Activated CD4-positive, alpha-beta T cell treated with anti-CD3 and anti-CD28 coated beads, Interleukin-2, amount 10 ng/mL, durations not matched to agents 24 days and 14 days (primary cell): ENCODE measurements at places on chromosomes 13 and 19. TPM values are rescaled to one million over a fixed set of nuclear protein-coding genes. Genes with fewer than 3 reads are reported as not detected.

DNA sequence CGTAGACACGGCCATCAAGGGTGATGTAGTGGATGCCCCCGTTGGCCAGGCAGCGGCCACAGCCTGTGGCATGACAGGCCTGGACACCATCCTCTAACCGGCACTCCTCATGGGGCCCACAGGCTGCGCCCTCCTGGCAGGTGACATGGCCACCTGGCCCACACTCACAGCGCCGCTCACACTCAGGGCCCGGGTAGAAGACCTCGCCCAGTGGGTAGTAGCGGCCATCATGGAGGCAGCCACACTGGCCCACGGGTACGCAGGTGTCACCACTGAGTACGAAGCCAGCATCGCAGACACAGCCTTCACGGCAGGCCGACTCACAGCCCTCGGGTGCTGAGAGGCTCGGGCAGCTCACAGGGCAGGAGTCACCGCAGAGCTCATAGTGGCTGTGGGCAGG lies 27.2 kb upstream of the FBL start:
- H3K36me3 ChIP-seq: no peaks in the 10 kb centered on the region
- H3K4me3 ChIP-seq: no peak overlapping the region
- H3K27me3 ChIP-seq: no peaks in the 10 kb centered on the region
- no peaks in the 10 kb centered on the region for H3K4me1 ChIP-seq

DNA sequence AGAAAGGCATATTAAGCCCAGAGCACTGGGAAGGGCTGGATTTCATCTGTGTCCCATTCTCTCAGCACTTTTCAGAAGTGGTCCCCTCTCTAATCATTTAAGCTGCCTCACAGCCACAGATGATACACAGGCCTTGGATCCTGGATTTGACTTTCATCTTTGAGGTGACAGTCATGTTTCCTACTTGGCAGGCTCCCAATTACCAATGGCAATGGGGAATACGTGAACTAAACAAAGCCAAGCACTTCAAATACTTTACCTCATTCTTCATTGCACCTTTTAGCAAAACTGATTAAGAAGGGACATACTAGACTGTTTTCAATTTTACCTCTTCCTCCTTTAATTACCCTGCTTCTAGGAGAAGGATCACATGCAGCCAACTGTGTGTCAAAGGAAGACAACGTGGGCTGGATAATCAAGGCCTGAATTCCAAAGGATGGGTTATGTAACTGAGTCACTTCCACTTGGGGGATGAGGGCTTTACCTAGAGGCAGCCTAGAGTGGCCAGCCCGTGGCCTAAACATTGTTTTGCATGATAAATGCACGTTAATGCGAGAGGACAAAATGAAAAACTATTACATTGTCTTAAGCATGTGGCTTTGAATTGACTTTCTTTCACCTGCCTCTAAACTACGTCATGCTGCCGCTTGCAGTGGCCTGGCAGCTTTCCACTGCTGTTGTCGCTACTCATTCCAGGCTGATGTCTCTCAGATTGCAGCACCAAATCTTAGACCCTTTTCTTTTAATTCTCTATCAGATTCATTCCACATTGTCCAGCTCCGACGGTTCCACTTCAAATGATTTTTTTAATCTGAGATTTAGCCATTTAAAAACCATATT lies 95.0 kb downstream of the KCTD12 start:
- H3K27ac ChIP-seq: no peak overlapping the region
- DNase-seq: no peak
- no peaks in the 10 kb centered on the region for H3K4me1 ChIP-seq
- no peaks in the 10 kb centered on the region for H3K36me3 ChIP-seq

Gene NCR1
- not detected in 2 replicates for total RNA-seq

Gene ZNF43
- total RNA-seq: 30.3 and 33.3 TPM in 2 replicates

DNA sequence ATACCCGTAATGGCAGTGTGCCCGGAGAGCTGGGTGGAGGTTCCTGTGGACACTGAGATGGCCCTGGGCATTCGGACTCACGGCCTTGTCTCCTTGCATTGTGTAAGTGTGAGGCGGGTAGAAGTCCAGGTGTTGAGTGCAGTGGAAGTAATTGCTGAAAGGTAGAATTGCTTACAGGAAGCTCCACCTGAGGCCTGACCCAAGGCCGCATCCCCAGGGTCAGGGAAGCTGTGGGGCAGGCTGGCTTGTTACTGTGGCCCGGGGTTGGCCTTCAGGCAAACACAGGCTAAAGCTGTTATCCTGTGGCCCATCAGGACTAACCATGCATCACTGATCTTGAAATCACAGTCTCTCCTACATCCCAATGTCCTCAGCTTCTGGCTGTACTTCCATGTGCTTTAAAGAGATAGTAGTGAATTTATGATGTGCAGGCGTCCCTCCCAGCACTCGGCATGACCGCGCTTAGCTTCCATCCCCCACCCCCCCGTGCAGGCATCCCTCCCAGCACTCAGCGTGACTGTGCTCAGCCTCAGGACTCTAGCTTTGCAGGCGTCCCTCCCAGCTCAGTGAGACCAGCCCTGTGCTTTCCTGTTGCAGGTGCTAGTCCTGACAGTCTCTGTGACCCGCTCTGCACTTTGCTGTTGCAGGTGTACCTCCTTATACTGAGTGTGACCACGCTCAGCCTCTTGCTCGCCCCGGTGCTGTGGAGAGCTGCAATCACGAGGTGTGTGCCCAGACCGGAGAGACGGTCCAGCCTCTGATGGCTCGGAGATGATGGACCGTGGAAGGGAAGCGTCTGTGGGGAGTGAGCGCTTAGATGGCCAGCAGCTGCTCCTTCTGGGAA lies 35.6 kb upstream of the TFDP1 start:
- H3K36me3 ChIP-seq: peaks cover 2% of the 10 kb centered on the region
- no peaks in the 10 kb centered on the region for H3K4me1 ChIP-seq
- H3K27ac ChIP-seq: no peak overlapping the region
- no peak for DNase-seq

GRCh38 chr19:4134351-4134750 lies 10.4 kb upstream of the MAP2K2 start:
- H3K27me3 ChIP-seq: peaks cover 4% of the 10 kb centered on the region
- no peak for DNase-seq
- H3K36me3 ChIP-seq: no peaks in the 10 kb centered on the region
- no peak overlapping the region for H3K4me3 ChIP-seq
- H3K4me1 ChIP-seq: no peaks in the 10 kb centered on the region

GRCh38 chr19:17553256-17553655 lies 2.2 kb upstream of the COLGALT1 start:
- DNase-seq: no peak

- no peaks in the 10 kb centered on the region for H3K36me3 ChIP-seq
- H3K4me1 ChIP-seq: no peaks in the 10 kb centered on the region
- no peaks in the 10 kb centered on the region for H3K27me3 ChIP-seq
- DNase-seq: no peak
- H3K27ac ChIP-seq: no peak overlapping the region
- H3K4me3 ChIP-seq: no peak overlapping the region
Measured at GRCh38 chr13:113096052-113096744, 9.4 kb upstream of the F7 start.

Gene S1PR4
- 41.8 and 43.7 TPM in 2 replicates for total RNA-seq

DNA sequence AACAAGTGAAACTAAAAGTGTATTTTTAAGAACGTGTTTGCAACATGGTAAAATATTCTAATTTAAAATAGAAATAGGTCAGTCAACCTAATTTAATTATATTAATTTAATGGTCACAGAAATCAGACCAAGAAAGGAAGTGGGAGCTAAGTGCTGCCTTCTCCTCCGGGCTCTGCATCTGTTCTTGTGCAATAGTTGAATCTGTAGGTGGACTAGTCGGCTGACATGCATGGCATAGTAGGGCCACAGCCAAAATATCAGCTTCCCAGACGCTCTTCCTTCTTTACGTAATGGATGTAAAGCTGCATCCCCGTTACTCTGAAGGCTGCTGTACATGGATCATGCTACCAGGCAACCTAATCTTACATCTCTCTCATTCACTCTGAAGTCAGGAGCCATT lies 47.3 kb downstream of the COL4A1 start:
- H3K4me3 ChIP-seq: no peak overlapping the region
- DNase-seq: no peak
- no peak overlapping the region for H3K27ac ChIP-seq

Gene CYP2S1
- total RNA-seq: 0.70 and 1.0 TPM in 2 replicates

Gene GNG8
- total RNA-seq: 13.3 and 14.1 TPM in 2 replicates

Gene ADGRE1
- total RNA-seq: 3.8 and 4.3 TPM in 2 replicates

- peaks cover 22% of the 10 kb centered on the region for H3K4me1 ChIP-seq
- peak within 1 kb of the TSS; percentile 94 for H3K4me3 ChIP-seq
- H3K36me3 ChIP-seq: peaks cover 10% of the 10 kb centered on the region
Measured at GRCh38 chr19:1173845-1174809, at the start of gene SBNO2. SBNO2 (minus strand) TSS chr19:1174268; CDS start chr19:1154276, 19,992 bp downstream.

DNA sequence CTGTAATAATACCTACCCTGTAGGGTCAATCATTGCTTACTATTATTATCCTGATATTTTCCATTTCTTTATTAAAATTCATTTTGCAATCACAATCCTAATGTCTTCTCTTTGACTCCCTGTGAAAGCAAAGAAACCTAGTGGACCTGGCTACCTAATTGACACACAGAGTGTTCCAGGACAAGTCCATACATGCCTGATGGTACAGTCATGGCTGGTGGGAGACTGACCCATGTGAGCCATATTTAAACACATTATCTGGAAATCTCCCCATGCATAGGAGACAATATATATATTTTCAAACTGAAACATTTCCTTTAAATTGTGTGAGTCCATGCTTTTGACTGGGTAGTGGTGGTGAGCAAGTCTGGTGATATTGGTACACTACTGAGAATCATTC lies 230.6 kb upstream of the DACH1 start:
- no peak overlapping the region for H3K27ac ChIP-seq
- no peak for DNase-seq
- no peaks in the 10 kb centered on the region for H3K27me3 ChIP-seq
- no peaks in the 10 kb centered on the region for H3K4me1 ChIP-seq
- no peaks in the 10 kb centered on the region for H3K36me3 ChIP-seq
- no peak overlapping the region for H3K4me3 ChIP-seq

Gene CDX2
- not detected in 2 replicates for total RNA-seq

Gene TCF3
- 147 and 154 TPM in 2 replicates for total RNA-seq

Gene SPTBN4
- 0.36 and 0.51 TPM in 2 replicates for total RNA-seq

GRCh38 chr13:26476782-26477142 lies 80.7 kb upstream of the WASF3 start:
- peaks cover 3% of the 10 kb centered on the region for H3K27me3 ChIP-seq
- peak overlapping the region; percentile 55 for H3K4me3 ChIP-seq
- peak overlapping the region; percentile 34 for H3K27ac ChIP-seq
- DNase-seq: no peak
- H3K36me3 ChIP-seq: no peaks in the 10 kb centered on the region

DNA sequence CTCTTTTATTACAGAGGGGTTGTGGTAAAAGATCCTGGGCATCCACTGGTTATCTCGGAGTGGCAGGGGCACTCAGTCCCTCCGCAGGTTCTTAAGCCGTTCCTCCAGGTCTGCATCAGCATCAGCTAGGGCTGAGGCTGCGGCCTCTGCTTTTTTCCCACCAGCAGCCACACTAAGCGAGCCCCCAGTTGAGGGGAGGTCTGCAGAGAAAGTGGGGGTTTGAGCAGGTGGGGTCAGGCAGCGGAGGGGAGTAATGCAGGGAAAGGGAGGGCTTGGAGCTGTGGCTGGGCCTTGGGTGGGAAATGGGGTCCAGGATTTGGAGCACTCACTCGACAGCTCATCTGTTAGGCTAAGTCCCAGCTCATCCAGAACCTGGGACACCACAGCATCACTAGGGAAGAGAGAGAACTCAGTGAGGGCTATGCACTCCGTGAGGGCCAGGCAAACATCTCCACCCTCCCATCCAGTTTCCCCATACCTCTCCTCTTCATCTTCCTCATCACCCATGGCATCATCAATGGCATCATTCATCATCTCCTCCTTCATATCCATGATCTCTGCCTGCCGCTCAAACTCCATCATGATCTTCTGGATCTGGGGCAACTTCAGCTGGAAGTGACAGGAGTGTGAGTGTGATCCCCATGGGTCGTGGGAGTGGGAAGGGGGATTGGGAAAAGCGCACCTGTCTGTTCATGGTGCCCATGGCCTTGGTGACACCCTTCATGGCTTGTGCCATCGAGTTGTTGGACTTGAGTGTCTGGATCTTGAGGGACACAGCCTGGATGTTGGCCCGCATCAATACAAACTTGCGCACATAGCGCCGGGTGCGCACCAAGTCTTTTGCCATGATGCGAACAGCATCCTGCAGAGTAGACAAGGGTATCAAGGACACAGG lies 3.1 kb downstream of the CHMP2A start:
- H3K4me1 ChIP-seq: peaks cover 39% of the 10 kb centered on the region
- peaks cover 81% of the 10 kb centered on the region for H3K36me3 ChIP-seq
- H3K27me3 ChIP-seq: no peaks in the 10 kb centered on the region
- peak overlapping the region; percentile 10 for H3K27ac ChIP-seq

GRCh38 chr13:25062479-25062878 lies 33.5 kb upstream of the PABPC3 start:
- H3K27me3 ChIP-seq: peaks cover 17% of the 10 kb centered on the region
- H3K4me1 ChIP-seq: no peaks in the 10 kb centered on the region
- H3K4me3 ChIP-seq: no peak overlapping the region

- no peak overlapping the region for H3K27ac ChIP-seq
- DNase-seq: no peak
- H3K4me3 ChIP-seq: no peak overlapping the region
- H3K27me3 ChIP-seq: no peaks in the 10 kb centered on the region
- H3K4me1 ChIP-seq: no peaks in the 10 kb centered on the region
Measured at GRCh38 chr13:104385404-104385803, 1319.2 kb upstream of the SLC10A2 start.

DNA sequence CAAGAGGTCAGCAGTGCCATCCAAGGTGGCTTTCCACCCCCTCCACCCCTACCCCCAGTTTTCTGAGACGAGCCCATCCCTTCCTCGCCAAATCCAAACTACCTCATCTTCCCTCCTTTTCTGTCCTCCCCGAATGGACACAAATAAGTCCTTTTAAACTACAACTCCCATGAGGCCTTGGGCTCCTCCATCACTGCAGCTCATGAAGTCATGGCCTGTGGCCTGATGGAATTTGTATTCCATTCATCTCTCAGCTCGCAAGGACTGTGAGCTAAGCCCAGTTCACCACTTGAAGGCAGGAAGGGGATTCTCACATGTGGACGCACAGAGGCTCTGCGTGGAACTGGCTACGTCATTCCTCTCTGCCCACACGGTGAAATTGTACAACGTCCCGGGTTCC lies 12.5 kb downstream of the PTPRH start:
- no peaks in the 10 kb centered on the region for H3K36me3 ChIP-seq
- peaks cover 4% of the 10 kb centered on the region for H3K27me3 ChIP-seq
- no peak overlapping the region for H3K27ac ChIP-seq
- H3K4me3 ChIP-seq: no peak overlapping the region

Gene MYBPC2
- total RNA-seq: 0.12 and 0.26 TPM in 2 replicates

Gene TEX101
- total RNA-seq: not detected in 2 replicates

Gene ZNF418
- 1.2 and 1.5 TPM in 2 replicates for total RNA-seq

Gene ERICH6B
- total RNA-seq: not detected in 2 replicates

- H3K4me1 ChIP-seq: peaks cover 44% of the 10 kb centered on the region
- H3K27ac ChIP-seq: peak overlapping the region; percentile 97
- no peak for DNase-seq
- peak overlapping the region; percentile 92 for H3K4me3 ChIP-seq
- H3K36me3 ChIP-seq: peaks cover 31% of the 10 kb centered on the region
- H3K27me3 ChIP-seq: no peaks in the 10 kb centered on the region
Measured at GRCh38 chr19:13843104-13843921, 33.6 kb upstream of the NANOS3 start.
